ENCODE measurements at places on chromosomes 12 and 14. TPM values are rescaled to one million over a fixed set of nuclear protein-coding genes. Genes with fewer than 3 reads are reported as not detected.

DNA sequence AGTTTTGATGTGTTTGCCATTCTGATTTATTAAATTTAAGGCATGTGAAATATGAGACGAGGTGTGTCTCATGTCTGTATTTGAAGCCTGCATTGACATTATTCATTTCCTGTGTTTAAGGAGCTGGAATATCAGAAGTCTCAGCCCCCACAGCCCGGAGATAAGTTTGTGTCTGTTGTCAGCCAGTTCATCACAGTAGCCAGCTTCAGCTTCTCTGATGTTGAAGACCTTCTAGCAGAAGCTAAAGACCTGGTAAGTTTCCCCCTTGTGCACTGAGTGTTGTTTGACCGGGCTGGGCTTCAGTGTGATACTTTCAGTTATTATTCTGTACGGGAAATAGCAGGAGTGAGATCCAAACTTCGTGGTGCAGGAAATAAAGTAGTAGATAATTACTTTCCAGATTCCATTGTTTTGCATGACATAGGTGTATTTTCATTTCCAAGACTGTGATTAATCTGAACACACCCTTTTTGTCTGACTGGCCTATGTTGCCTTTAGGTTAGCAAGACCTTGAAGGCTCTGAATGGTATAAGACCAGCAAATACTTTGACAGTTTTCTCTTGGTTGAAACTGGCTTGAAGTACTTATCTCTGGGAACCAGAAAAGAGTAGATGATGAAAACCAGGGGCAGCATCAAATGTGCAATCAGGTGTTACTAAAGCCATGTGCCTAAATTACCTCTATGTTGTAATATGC lies 101.5 kb downstream of the GPR135 start:
- peaks cover 37% of the 10 kb centered on the region for H3K4me1 ChIP-seq
- H3K4me3 ChIP-seq, result no peak overlapping the region
- no peak overlapping the region for H3K27ac ChIP-seq
- no peak for DNase-seq
- peaks cover 35% of the 10 kb centered on the region for H3K36me3 ChIP-seq

GRCh38 chr14:48890333-48890732 lies 695.8 kb downstream of the RPS29 start:
- H3K4me3 ChIP-seq, result no peak overlapping the region
- peaks cover 18% of the 10 kb centered on the region for H3K4me1 ChIP-seq
- DNase-seq, result no peak

- H3K4me3 ChIP-seq, result peak overlapping the region; percentile 64
- H3K27me3 ChIP-seq, result no peaks in the 10 kb centered on the region
- H3K4me1 ChIP-seq, result peaks cover 33% of the 10 kb centered on the region
- DNase-seq, result no peak
- no peaks in the 10 kb centered on the region for H3K36me3 ChIP-seq
These were observed 4.8 kb upstream of the SCARB1 start for GRCh38 chr12:124868252-124869058.

GRCh38 chr14:88348546-88348945 lies 25.5 kb upstream of the KCNK10 start:
- DNase-seq, result no peak
- H3K36me3 ChIP-seq, result no peaks in the 10 kb centered on the region
- H3K4me3 ChIP-seq, result no peak overlapping the region
- no peaks in the 10 kb centered on the region for H3K4me1 ChIP-seq

The TMEM179 gene
- not detected for total RNA-seq

Measured in activated B cell treated with CpG ODN at 0.5 μM for 24 hours (primary cell).